Activated CD4-positive, alpha-beta T cell treated with anti-CD3 and anti-CD28 coated beads, Interleukin-2, amount 10 ng/mL, durations not matched to agents 7 days and 5 days (primary cell): ENCODE measurements at places on chromosomes 7 and 10.

GRCh38 chr10:112658900-112659638 is 212.1 kb downstream of the VTI1A start:
- no peak for DNase-seq

GRCh38 chr7:27155816-27156507 is 513 bp downstream of the HOXA7 start:
- no peak for DNase-seq

DNA sequence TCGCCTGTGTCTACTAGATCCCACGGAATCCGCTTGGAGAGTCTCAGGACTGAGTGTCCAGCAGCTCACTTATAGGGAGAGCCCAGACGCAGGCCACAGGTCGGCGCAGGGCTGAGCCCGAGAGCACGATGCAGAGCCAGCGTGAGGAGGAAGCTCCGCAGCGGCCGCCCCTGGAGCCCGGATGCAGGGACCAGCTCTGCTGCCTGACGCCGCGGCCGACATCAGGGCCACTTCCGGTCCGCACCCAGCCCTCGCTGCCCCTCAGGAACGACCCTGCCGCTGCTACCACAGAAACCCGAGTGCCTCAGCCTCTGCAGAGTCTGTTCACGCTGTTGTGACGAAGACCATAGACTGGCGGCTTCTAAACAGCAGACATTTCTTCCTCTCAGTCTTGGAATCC is 275.8 kb upstream of the PPP2R2D start:
- DNase-seq = no peak

GRCh38 chr10:95569368-95569767 is 8.2 kb upstream of the SORBS1 start:
- no peak for DNase-seq

- no peak for DNase-seq
These were observed 7.1 kb downstream of the CABCOCO1 start for GRCh38 chr10:61669849-61670248.

DNA sequence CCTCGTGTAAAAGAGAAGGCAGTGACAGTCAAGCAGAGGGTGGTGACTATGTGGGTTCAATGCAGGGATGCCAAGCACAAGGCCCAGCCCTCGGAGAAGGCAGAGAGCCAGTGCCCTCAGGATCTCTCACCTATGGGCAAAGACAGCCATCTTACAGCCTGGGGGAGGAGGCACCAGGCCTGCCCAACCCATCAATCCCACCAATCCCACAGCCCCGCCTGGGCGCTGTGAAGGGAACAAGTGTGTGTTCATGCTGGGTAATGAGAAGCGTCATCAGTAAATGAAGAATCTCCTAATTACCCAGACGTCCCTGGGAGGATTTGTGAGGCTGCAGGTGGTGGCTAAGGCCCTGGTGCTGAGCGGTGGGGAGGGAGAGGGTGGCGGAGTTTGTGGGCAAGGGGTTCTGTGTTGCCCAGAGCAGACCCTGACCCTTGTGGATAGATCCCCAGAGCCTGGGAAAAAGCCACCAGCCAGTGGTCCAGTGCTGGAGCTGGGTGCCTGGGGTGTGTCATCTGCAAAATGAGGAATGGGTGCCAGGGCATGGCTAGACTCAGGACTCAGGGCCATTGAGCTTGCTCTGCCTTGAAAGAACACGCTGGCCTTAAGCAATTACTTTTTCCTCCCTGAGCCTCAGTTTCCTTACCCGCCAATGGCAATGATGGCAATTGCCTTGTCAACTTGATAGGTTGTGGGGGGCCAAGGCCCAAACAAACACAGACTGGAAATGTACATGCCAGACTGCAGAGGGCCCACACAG is 128.1 kb upstream of the UNC5B start:
- no peak for DNase-seq

- no peak for DNase-seq
These were observed 53.1 kb downstream of the CPED1 start for GRCh38 chr7:121041516-121042148.
